CD4-positive, alpha-beta T cell treated with Interferon gamma for 1 hour (primary cell): ENCODE measurements at places on chromosomes 12 and 14.

DNA sequence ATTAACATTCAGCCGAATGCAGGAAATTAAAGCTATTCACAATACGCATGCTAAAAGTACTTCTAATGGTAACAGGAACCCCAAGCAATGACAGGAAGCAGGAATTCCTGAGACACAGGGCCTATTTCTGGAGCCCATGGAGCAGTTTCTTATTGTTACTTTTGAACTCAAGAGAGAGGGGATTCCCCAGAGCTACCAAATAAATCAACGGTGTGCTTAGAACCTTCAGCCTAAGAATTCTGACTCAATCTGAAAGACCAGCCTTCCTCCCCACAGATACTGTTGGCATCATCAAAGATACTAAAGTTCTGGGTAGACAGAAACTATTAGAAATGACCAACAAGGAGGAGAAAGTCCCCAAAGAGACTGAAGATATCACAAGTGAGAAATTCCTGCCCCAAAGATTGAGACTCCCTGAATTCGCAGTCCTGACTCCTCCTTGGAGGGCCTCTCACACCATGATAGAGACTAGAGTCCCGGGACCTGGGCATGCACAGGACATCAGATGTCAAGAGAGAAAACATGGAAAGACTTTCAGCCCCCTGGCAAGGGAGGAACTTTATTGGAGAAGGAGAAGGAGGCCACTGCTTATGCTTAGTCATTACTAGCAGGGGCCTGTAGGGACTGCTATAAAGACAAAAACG lies 32.7 kb downstream of the RTRAF start:
- no peak for DNase-seq

GRCh38 chr14:100341301-100342031 lies 18.3 kb downstream of the SLC25A47 start:
- peak; percentile 70 for DNase-seq

DNA sequence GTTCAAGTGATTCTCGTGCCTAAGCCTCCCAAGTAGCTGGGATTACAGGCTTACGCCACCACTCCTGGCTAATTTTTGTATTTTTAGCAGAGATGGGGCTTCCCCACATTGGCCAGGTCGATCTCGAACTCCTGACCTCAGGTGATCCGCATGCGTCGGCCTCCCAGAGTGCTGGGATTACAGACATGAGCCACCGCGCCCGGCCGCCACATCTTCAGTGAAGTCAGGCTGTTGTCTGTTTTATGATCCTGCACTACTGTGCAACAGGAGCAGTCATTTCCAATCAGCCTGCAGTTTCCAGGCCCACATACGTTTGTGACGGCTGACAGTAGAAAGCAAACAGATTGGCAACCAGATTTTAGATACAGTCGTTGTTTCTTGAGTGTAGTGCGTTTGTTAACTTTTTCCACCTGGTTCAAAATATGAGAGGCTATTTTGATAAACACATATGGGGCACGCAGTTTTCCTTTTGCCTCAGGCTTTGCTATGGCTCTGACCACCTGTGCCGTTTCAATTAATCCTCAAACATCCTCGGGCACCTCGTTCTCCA lies 74.8 kb downstream of the LGMN start:
- no peak for DNase-seq

DNA sequence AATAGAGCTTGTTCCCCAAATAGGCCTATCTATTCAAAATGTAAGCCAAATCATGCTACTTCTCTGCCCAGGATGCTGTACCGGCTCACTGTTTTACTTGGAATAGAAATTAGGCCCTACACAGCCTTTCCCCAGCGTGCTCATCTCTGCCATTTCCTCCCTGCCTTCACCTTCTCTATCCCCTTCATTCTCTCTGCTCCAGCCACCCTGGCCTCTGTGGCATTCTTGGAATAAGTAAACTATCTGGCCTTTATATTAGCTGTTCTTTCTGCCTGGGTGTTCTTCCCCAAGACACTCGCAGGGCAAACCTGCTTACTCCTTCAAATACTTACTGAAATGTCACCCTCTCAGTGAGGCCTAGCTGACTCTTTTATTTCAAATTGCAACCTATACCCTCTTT lies 30.9 kb upstream of the DYRK2 start:
- no peak for DNase-seq

DNA sequence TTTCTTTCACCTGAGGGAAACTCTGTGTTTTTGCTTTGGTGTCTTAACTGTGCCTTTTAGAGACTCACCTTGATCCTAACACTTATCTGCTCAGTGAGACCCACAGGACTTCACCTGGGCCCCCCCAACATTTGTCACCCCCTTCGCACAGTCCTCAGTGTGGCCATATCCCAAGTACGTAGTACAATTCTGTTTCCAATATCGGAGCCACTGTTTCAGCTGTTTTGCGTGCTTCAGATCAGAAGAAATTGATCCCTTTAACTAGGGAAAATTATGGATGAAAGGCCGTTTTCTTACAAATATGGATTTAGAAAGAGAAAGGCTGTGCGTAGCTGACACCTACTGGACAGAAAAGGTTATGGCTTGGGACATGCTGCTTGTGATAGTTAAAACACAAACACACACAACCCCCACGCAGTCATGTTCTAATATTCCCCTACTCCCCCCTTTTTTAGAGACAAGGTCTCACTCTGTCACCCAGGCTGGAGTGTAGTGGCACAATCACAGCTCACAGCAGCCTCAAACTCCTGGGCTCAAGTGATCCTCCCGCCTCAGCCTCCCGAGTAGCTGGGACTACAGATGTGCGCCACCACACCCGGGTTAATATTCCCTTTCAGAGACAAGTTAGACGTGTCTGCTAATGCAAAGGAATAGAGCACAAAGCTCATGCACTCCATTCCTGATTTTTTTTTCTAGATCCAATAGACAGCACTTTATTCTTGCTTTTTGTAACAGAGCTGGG lies 3.6 kb upstream of the SLC7A8 start:
- DNase-seq, result no peak

DNA sequence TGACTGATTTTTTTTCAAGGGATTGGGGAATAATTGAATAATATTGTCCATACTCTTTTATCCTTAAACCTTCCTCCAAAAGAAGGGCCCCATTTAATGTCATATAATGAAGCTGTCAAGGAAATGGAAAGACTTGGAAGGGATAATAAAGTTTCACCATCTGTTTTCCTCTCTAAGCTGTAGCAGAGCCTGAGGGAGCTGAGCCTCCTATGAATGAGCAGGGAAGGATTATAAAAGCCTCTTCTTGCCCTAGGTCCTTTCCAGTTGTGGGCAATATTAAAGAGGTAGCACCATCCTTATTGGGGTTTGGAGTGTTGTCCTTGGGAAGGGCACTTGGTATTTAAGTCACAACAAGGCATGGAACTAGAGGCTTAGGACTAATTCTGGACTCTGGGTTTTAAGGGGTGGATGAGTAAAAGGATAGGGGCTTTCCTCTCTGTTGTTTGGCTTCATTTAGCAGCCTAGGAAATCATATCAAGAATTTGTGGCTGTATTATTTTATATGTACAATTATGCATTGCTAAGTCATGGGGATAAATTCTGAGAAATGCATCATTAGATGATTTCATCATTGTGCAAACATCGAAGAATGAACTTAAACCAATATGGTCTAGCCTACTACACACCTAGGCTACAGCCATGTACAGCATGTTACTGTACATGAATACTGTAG lies 408.5 kb upstream of the DCN start:
- DNase-seq, result no peak

DNA sequence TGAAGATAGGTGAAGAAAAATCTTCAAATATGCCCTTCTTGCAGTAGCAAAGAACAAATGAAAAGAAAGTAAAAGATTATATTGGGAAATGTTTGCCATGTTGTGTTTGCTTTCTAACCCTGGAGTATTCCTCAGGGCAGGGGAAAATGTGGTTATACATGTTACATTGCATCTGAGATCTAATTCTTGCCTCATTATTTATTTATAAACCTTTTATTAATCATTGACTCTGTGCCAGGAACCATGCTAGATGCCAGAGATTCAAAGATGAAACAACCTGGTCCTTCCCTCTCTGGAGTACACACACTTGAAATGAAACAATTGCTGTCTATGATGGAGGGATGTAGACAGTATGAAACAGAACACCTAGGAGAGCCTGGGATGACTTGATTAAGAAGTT lies 128.1 kb upstream of the HMGA2 start:
- no peak for DNase-seq
